ENCODE measurements at places on chromosomes 12 and 14.

DNA sequence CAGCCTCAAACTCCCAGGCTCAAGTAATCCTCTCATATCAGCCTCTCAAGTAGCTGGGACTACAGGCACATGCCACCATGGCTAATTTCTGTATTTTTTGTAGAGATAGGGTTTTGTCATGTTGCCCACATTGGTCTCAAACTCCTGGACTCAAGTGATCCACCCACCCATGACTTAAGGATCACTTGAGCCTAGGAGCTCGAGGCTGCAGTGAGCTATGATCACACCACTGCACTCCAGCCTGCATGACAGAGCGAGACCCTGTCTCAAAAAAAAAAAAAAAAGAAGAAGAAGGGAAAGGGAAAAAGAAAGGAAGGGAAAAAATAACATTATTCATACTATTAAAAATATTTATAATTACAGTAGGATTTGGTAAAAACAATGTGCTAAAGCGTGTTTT, 19.2 kb downstream of the EPS8 start:
- no peak for DNase-seq

DNA sequence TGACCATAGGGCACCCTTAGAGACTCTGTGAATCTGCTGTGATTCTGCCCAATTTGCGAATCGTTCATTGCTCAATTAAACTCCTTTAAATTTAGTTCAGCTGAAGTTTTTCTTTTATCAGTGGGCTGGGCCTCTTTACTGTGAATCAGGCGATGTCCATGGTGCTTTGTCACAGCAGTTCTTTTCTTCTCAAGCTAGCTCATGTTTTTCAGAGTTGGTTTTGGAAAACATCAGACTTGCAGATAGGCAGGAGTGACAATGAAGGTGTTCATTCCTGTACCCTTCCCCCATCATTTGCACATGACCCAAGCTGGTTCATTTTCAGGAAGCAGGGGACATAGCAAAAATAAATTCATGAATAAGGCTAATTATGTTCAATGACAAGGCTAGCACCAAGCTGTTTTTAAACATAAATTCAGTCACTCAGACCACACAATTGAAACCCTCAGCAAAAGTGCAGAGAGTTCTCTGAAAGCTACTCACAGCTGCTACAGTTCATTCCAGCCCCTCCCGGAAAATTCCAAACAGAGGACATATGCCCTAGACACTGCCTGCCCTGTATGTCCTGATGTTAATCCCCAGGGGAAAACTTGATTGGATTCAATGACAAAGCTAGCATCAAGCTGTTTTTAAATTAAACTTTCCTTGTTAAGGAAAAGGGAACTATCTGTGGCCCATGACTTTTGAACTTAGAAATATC, 383.3 kb downstream of the C12orf75 start:
- no peak for DNase-seq

DNA sequence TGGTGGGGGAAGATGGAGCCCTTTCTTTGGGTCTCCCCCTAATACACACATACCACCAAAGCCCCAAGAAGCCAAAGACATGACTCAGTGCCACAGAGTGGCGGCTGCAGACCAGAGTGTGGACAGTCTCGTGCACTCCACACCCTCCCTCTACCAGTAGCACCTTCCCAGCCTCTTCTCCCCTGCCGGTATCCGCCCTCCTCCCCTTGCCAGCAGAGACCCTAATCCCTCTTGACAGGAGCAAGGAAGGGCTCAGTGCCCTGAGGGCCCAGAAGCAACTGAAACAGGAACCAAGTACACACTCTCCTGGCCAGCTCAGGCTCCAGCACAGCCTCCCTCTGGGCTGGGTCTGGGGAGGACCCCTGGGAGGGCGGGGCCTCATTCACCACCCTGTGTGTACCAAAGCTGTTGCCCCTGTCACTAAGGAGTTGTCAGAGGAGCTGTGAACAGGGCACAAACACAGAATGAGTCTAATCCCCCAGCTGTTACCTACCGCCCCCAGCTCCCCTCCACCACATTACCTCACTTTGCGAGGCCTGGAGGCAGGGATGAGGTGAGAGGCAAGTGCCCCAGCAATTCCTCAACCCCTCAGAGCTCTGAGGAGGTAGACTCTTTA, 8.2 kb downstream of the SPRYD3 start:
- DNase-seq, result no peak

DNA sequence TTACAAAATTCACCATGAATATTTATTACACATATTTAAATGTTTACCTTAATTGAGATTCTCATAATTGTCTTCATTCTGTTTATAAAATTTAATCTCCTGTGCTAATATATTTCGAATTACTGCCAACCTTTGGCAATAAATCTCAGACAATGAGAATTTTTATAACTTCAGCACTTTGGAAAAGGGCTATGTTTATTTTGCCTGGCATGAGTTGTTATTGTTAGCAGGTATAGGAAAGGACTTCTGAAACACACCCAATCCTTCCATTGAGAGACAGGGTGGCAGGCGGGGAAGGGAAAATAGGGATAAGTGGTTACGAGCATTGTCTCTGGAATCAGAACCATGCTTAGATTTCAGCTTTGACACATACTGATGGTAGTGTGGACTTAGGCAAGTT, 12.1 kb upstream of the MSRB3 start:
- DNase-seq, result no peak

Data from HTR-8/SVneo (cell line).